T-helper 2 cell treated with Interferon-gamma antibody and Interleukin-4, amounts not matched to agents 5 μg/mL and 100 μg/mL, for 36 hours (primary cell): ENCODE measurements at places on chromosomes 13 and 19.

DNA sequence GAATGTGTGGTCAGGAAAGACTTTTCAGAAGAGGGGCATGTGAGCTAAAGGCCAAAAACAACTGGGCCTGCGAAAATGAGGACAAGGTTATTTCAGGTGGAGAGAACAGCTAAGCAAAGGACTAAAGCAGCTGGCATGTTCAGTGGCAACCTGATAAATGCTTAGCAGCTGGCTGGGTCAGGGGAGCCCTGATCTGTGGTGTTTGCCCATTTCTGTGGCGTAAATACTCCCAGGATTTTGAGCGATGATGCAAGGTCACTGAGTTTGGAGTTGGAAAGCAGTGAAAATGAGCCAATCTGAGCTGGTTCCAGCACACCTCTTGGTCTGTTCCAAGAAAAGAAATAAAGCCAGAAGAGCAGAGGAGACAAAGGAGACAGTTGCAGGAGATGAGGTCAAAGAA, 704.3 kb downstream of the UQCRFS1 start:
- no peaks in the 10 kb centered on the region for H3K27me3 ChIP-seq
- no peak for DNase-seq
- no peaks in the 10 kb centered on the region for H3K4me1 ChIP-seq
- no peak overlapping the region for H3K4me3 ChIP-seq
- no peak overlapping the region for H3K27ac ChIP-seq

DNA sequence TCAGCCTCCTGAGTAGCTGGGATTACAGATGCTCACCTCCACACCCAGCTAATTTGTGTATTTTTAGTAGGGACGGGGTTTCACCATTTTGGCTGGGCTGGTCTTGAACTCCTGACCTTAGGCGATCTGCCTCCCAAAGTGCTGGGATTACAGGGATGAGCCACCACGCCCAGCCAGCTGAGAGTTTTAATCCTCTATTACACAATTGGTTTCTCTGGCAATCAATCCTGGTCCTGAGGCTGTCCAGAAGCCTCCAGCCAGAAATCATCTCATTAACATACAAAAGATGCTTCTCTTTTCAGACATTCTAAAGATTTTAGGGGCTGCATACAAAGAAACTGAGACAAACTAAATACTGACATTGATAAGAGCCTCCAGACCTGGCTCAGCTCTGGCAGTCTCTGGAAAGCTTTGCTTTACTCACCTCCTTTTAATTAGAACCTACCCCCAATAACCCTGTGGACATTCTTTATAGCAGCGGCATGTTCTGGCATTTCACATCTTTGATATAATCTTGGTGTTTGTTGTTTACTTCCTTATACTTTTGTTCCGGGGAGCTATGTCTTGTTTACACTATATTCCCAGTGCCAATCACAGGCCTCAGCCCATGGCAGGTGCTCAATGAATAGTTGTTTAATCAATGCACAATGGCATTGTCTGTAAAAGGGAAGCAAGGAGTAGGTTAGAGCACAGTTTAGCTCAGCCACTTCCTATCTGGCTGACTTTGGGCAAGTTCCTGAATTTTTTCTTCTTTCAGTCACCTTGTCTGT, 4.1 kb upstream of the ZNF724 start:
- H3K4me3 ChIP-seq = no peak overlapping the region
- DNase-seq = no peak
- peaks cover 3% of the 10 kb centered on the region for H3K4me1 ChIP-seq
- H3K27me3 ChIP-seq = no peaks in the 10 kb centered on the region
- H3K27ac ChIP-seq = no peak overlapping the region
- peaks cover 28% of the 10 kb centered on the region for H3K36me3 ChIP-seq

GRCh38 chr13:45512098-45512496, 47.4 kb downstream of the COG3 start:
- peaks cover 6% of the 10 kb centered on the region for H3K4me1 ChIP-seq
- H3K4me3 ChIP-seq = no peak overlapping the region
- H3K27me3 ChIP-seq = no peaks in the 10 kb centered on the region

DNA sequence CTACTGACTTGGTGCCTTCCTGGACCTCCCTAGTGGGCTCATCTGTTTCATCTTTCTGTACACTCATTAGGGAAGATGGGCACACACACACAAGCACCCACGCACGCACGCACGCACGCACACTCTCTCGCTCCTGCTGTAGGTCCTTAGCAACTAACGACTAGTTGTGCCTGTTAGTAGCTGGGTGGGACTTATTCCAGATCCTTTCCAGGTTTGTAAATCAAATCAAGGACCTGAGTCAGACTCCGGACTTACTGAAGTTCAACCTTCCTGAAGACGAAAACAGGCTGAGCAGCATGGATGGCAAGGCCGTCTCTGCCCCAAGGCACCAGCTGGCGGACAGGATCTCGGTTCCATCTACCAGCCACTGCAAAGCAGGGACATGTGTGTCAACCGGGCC, 76.2 kb downstream of the SLC15A1 start:
- no peak overlapping the region for H3K4me3 ChIP-seq
- no peak overlapping the region for H3K27ac ChIP-seq
- no peak for DNase-seq
- H3K4me1 ChIP-seq = no peaks in the 10 kb centered on the region

GRCh38 chr13:108212886-108213285, 2.5 kb downstream of the LIG4 start:
- H3K27me3 ChIP-seq = no peaks in the 10 kb centered on the region
- peak overlapping the region; percentile 72 for H3K27ac ChIP-seq
- H3K36me3 ChIP-seq = peaks cover 28% of the 10 kb centered on the region
- no peak for DNase-seq

- H3K27me3 ChIP-seq = peaks cover 17% of the 10 kb centered on the region
- H3K4me1 ChIP-seq = peaks cover 2% of the 10 kb centered on the region
- H3K27ac ChIP-seq = no peak overlapping the region
Measured at GRCh38 chr19:51777570-51778462, 16.8 kb downstream of the FPR2 start.

DNA sequence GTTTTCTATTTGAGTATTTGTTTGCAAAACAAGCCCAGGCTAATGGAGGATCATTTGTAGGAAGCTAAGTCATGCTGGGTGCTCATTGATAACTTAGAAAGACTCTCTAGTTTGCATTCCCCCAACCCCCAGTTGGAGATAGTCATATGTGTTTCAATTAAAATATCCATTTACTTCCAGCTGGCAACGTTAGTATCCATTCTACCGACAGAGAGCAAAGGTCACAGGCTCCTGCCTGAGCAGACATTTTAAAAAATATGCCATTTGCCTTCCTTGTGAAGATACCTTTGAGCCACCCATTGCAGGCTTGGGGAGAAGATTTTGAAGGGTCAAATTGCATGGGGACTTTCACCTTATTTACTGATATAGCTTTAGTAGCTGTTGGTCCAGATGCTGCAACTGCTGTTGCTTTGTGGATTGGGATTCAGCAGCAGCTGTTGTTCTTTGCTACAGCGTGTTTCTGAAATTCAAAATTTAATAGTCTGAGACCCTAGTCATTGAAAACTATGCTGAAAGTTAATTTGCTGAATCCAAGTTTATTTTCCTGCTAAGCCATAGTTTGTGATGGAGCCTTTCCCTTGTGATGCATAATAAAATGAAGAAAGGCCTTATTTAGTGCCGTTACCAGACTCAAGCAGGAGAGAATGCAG, 335.1 kb downstream of the GPC6 start:
- no peak overlapping the region for H3K4me3 ChIP-seq
- H3K27ac ChIP-seq = no peak overlapping the region
- H3K36me3 ChIP-seq = no peaks in the 10 kb centered on the region
- DNase-seq = no peak
- H3K27me3 ChIP-seq = no peaks in the 10 kb centered on the region

DNA sequence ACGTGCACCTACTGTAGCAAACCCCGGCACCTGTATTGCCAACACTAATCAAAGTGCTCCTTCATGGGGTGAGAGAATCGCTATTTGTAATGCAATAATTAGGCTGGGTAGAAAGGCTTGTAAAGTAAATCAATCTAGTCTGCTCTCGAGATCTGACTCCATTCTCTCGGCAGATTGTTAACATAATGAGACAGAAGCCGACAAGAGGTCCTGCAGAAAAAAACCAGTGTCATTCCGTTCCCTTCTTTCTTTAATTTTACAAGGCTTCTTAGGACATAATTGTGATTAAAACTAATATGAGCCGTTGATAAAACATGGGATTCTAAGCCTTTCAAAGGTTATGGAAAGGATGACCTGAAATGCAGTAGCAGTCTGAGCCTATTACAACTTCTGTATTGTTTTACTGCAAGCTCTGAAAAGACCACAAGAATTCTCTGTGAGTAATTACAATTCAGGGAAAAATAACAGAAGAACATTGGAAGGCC, 530.0 kb downstream of the PCDH9 start:
- no peak for DNase-seq
- H3K27ac ChIP-seq = no peak overlapping the region
- H3K27me3 ChIP-seq = no peaks in the 10 kb centered on the region
- no peaks in the 10 kb centered on the region for H3K4me1 ChIP-seq

DNA sequence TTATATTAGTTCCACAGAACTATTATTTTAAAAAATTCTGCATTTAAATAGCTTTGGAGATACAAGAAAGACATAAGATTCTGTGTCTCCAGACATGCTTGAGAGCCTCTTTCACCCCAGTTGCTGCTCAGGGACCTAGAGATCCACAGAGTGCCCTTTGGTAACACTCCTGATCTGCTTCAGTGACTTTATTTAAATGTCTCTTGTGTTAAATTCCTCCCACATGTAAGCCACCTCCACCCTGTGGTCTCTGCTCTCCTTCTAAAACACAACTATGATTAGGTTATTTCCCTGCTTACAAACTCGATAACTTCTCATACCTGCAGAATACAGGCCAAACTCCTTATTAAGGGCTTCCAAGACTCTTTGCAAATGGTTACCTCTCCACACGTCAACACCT, 141.0 kb downstream of the RFC3 start:
- H3K4me1 ChIP-seq = no peaks in the 10 kb centered on the region
- H3K4me3 ChIP-seq = no peak overlapping the region
- no peaks in the 10 kb centered on the region for H3K27me3 ChIP-seq
- no peak overlapping the region for H3K27ac ChIP-seq
